ENCODE measurements at places on chromosomes 1 and 21. TPM values are rescaled to one million over a fixed set of nuclear protein-coding genes. Genes with fewer than 3 reads are reported as not detected.

CASZ1 gene
- 21.8 TPM for total RNA-seq

DNA sequence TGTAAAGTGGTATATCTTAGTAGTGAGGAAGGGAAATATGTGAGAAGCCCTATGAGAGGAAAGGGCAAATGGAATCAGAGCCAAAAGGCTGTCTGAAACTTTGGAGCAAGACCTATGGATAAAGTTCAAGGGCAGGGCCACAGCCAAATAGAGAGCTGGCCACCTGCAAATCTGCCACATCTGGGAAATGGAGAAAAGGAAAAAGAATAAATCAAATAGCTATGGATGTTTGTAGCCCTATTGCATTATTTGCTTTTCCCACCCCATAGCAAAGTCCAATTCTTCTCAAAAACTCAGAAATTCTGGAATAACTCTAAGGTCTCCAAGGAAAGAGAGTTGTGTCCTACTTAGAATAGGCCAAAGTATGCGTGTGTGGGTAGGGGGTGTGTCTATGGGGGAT, 4.0 kb upstream of the HLX start:
- DNase-seq: no peak
- no peak overlapping the region for H3K27ac ChIP-seq
- H3K4me3 ChIP-seq: no peak overlapping the region
- no peaks in the 10 kb centered on the region for H3K36me3 ChIP-seq
- peaks cover 78% of the 10 kb centered on the region for H3K27me3 ChIP-seq

- no peak overlapping the region for H3K27ac ChIP-seq
- H3K36me3 ChIP-seq: no peaks in the 10 kb centered on the region
- H3K4me3 ChIP-seq: no peak overlapping the region
- H3K27me3 ChIP-seq: peaks cover 4% of the 10 kb centered on the region
- DNase-seq: no peak
Measured at GRCh38 chr1:228687587-228687986, 47.7 kb upstream of the RHOU start.

DNA sequence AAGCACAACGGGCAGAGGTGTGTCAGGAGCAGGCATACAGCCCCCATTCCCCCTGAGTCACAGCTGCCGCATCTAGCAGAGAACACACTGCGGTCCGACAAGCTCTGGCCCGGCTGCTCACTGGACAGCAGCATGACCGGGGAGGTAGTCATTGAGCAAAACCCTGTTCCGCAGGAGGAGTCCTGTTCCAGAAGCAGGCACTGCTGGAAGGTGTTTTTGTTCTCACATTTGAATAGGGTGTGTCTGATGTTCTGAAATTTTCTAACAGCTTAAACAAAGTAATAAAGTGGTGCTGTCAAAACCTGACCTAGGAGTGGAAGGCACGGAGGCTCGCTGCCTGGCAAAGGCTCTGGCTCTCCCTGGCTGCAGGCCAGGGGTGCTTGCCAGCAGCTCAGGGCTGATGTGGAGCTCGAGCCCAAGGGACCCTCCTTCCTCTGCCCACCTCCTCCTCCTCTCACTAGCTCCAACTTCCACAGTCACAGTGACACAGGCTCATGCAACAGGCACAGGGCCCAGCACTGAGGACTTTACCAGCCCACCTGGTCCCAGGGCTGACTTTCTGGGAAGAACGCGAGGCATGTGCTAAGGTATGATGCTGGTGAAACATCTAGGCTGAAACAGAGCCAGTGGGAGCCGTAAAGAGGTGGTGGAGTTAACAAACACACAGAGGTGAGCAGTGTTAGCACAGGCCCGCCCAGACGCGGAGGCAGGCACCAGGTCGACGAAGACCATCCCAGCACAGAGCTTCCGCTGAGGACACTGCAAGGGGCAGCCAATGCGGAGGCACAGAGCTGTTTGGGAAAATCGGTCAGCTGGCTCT, 118.6 kb upstream of the IFFO2 start:
- peak overlapping the region; percentile 25 for H3K4me3 ChIP-seq
- H3K27ac ChIP-seq: no peak overlapping the region
- DNase-seq: no peak
- H3K4me1 ChIP-seq: peaks cover 58% of the 10 kb centered on the region
- peaks cover 58% of the 10 kb centered on the region for H3K36me3 ChIP-seq
- no peaks in the 10 kb centered on the region for H3K27me3 ChIP-seq

All from CD4-positive, alpha-beta T cell (primary cell).